ENCODE measurements at places on chromosomes 12 and 14. TPM values are rescaled to one million over a fixed set of nuclear protein-coding genes. Genes with fewer than 3 reads are reported as not detected.

GRCh38 chr12:114392909-114393308 is 13.0 kb downstream of the TBX5 start:
- DNase-seq = no peak
- H3K4me1 ChIP-seq = no peaks in the 10 kb centered on the region
- no peak overlapping the region for H3K4me3 ChIP-seq

Gene NFATC4
- total RNA-seq = 11.2 TPM

DNA sequence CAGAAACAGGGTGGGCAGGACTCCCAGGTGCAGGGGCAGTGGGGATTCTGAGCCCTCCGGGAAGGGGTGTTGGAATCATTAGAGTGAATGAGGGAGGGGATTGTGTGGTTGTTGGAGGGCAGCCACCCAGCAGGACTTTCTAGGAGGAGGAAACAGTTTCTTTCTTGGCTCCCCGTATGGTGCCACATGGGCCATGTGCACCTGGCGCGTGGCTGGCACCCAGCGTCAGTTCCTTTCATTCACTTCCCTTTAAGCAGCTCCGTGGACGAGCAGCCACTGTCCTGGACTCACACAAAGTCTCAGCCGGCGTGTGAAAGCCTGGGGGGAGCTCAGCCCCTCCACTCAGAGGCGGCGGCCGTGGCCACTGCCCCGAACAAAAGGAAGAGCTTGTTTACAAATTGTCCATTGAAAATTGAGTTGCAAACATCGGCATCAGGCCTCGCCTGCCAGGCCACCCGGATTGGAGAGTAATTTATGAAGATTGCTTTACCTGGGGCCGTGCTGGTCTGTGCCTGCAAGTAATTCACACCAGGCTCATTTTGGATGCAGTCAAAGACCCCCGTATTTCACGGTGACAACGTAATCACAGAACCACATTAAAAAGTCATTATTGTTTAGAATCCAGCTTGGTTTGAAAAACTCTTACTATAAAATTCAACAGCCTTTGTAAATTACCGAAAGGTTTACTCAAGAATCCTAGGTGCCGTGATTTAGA is 101.7 kb upstream of the C14orf180 start:
- no peak overlapping the region for H3K27ac ChIP-seq
- H3K4me3 ChIP-seq = no peak overlapping the region
- H3K27me3 ChIP-seq = no peaks in the 10 kb centered on the region
- no peaks in the 10 kb centered on the region for H3K4me1 ChIP-seq
- no peak for DNase-seq
- no peaks in the 10 kb centered on the region for H3K36me3 ChIP-seq

- DNase-seq = no peak
- H3K4me1 ChIP-seq = peaks cover 5% of the 10 kb centered on the region
- no peaks in the 10 kb centered on the region for H3K27me3 ChIP-seq
- H3K36me3 ChIP-seq = no peaks in the 10 kb centered on the region
- H3K27ac ChIP-seq = no peak overlapping the region
Measured at GRCh38 chr12:124769163-124769530, 94.5 kb downstream of the SCARB1 start.

GRCh38 chr14:104346608-104347007 is 208.2 kb downstream of the KIF26A start:
- H3K27me3 ChIP-seq = no peaks in the 10 kb centered on the region
- DNase-seq = no peak
- peaks cover 7% of the 10 kb centered on the region for H3K4me1 ChIP-seq
- no peak overlapping the region for H3K27ac ChIP-seq
